T-cell (primary cell): ENCODE measurements at places on chromosomes 5 and 9. TPM values are rescaled to one million over a fixed set of nuclear protein-coding genes. Genes with fewer than 3 reads are reported as not detected.

MAMDC2 gene
- total RNA-seq: not detected

GRCh38 chr9:114613087-114613486 lies 2.0 kb downstream of the TMEM268 start:
- DNase-seq: no peak

SELENOP gene
- total RNA-seq: 3.1 TPM

DNA sequence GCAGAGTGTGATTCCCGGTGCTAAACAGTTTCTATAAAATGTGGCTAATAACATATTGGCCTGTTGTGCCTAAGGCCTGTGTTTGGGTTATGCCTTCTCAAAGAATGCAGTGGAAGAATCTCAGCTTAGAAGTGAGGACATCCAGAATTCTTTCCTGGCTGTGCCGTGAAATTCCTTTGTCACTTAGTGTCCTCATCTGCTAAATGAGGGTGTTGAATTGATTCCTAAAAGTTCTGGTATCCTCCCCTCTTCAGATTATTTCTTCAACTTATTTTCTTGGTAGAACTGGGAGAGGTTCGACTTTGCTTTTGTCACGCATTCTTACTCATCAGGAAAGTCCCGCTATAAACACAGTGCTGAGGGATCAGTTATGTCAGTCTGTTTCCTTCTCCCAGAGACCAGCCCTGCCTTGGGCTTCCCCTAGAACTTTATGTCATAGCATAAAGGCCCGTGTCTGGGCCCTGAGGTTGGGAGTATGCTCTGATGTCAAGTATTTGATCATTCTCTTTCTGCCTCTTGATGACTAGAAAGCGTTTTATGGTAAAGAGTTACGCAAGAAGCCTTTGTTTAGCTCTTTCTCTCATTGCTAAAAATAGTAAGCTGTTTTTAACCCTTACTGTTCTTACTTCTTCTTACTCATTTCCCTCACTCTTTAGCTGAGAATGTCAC lies 29.5 kb downstream of the MTAP start:
- no peak for DNase-seq

OLFM1 gene
- total RNA-seq: not detected

GRCh38 chr9:4433379-4433778 lies 56.9 kb upstream of the SLC1A1 start:
- DNase-seq: no peak

ARSI gene
- not detected for total RNA-seq

GRCh38 chr9:125913551-125913950 lies 166.4 kb downstream of the PBX3 start:
- no peak for DNase-seq

DNA sequence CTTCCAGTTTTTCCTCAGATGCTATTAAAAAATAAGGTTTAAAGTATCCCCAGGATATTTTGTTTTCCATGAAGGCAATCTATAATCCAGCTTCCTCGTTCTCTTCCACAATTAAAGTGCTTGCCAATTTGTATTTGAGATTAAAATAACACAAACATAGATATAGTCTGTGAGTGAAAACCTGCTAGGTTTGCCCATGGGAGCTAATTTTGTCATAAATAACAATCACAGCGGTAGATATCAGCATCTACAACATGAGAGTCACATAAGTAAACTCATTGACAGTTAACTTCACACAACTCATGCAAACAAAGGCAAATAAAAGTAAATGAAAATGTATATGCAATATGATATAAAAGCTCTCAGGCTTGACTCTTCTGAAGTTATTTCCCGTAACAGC lies 29.2 kb upstream of the RASGRF2 start:
- no peak for DNase-seq

DNA sequence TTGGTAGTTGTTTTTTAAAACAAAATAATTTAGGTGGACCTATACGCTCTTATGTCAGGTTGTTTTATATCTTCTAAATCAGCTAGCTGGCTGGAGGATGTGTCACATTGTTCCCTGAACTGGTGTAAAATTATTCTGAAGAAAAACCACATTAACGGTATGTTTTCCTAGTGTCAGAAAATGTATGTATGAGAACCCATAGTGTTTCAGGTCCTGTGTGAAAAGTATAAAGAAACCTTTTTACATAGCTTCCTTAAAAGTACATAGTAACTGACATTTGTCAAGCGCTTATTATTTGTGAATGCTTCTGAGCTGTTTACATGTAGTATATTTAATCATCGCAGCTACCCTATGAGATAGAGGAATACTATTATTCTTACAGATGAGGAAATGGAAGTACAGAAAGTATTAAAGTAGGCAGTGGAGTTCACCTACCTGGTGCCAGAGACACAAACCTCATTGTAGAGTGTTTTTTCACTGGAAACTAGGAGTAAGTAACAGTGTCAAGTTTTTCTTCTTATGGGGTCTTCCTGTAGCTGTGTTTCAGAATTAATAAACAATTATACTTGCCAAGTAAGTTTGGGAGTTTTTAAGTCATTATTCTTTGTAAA lies 10.4 kb upstream of the FAM120AOS start:
- DNase-seq: no peak

DNA sequence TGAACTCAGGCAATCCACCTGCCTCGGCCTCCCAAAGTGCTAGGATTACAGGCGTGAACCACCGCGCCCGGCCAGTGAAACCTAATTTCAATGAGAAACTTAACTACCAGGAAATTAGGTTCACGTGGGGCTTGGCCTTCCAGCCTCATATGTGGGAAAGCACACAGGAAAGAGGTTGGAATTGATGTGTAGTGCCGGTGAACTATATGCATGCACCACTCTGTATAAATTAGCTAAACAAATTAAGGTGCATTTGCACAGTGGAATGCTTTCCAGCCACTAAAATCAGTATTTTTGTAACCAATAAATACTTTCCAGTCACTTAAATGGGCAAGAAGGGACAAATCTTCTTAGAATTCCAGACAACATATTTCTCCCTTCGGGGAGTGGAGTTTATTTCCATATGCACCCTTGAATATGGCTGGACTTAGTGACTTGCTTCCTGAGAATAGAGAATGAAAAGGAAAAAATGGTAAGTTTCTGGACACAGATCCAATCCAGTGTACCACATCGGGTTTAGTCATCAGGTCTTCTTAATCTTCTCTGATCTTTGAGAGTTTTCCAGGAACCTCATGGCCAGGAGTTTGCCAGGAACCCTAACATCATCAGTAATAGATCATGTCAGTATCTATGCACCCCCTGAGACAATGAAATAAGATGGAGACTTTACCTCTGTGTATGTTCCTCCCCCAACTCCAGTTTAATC lies 24.9 kb downstream of the ATOX1 start:
- DNase-seq: no peak

PCDHGC5 gene
- total RNA-seq: not detected

SHOC1 gene
- not detected for total RNA-seq

DNA sequence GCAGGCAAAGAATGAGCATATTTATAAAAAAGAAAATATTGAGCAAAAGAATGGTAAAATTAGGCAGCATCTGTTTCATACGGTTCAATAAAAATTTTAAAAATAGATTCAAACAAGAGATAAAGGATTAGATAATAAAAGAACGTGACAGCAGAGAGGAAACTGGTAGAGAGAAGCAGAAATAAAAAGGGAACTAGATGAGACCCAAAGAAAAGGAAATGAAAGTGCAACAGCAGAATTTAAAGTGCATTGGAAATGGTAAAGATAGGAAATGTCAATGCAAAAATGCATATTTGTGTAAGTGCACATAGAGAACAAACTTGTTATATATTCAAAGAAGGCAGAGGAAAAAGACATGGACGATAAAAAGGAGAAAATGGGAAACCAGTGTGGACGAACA lies 70.2 kb downstream of the SUSD1 start:
- DNase-seq: no peak

- peak; percentile 21 for DNase-seq
Observed at GRCh38 chr9:83622433-83622938, 457 bp upstream of the IDNK start.

CCNO gene
- total RNA-seq: not detected

NR2F1-AS1 gene
- total RNA-seq: not detected

BARHL1 gene
- total RNA-seq: not detected

SH2D3C gene
- 31.6 TPM for total RNA-seq

DNA sequence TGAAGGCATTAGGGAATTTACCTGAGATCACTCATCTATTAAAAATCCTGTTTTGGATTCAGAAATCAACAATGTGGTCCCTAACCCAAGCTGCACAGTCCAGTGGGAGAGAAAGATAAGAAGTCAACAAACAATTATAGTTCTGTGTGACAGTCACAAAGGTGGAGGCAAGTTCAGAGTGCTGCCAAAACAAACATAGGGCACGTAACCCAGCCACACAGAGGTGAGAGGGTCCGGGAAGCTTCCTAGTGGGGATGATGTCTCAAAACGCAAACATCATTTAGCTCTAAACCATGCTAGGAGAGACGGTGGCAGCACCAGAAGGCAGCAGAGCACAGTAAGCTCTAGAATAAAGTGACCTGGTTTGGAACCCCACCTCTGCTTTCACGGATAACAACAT lies 158.9 kb downstream of the MAPKAP1 start:
- no peak for DNase-seq

LECT2 gene
- not detected for total RNA-seq

DNA sequence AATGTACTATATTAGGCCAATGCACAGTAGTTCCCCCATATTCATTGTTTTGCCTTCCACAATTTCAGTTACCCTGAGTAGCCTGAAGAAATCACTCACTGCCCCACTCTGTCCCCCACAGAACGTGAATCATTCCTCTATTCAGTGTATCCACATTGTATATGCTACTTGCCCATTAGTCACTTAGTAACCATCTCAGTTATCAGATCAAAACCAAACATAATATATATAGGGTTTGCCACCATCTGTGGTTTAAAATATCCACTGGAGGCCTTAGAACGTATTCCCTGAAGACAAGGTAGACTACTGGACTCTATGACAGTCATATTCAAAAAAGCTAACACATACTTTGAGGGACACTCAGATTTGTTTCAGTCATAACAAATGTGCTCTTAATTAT lies 465.7 kb upstream of the RGMB start:
- DNase-seq: no peak

- DNase-seq: no peak
Observed at GRCh38 chr5:56112526-56113121, 117.9 kb upstream of the IL6ST start.

FAM151B gene
- not detected for total RNA-seq

PTGR1 gene
- 1.9 TPM for total RNA-seq

- no peak for DNase-seq
Observed at GRCh38 chr9:10032166-10032565, 580.6 kb downstream of the PTPRD start.

- no peak for DNase-seq
Observed at GRCh38 chr9:115712981-115713380, 440.6 kb upstream of the PAPPA start.

CTSV gene
- total RNA-seq: not detected

GRCh38 chr5:176628406-176629228 lies 1.7 kb downstream of the SNCB start:
- DNase-seq: no peak

- DNase-seq: no peak
Observed at GRCh38 chr5:157772127-157772526, 28.6 kb downstream of the LSM11 start.

CAVIN4 gene
- 0.13 TPM for total RNA-seq

SLC34A3 gene
- total RNA-seq: not detected

IFNA13 gene
- total RNA-seq: not detected

DNA sequence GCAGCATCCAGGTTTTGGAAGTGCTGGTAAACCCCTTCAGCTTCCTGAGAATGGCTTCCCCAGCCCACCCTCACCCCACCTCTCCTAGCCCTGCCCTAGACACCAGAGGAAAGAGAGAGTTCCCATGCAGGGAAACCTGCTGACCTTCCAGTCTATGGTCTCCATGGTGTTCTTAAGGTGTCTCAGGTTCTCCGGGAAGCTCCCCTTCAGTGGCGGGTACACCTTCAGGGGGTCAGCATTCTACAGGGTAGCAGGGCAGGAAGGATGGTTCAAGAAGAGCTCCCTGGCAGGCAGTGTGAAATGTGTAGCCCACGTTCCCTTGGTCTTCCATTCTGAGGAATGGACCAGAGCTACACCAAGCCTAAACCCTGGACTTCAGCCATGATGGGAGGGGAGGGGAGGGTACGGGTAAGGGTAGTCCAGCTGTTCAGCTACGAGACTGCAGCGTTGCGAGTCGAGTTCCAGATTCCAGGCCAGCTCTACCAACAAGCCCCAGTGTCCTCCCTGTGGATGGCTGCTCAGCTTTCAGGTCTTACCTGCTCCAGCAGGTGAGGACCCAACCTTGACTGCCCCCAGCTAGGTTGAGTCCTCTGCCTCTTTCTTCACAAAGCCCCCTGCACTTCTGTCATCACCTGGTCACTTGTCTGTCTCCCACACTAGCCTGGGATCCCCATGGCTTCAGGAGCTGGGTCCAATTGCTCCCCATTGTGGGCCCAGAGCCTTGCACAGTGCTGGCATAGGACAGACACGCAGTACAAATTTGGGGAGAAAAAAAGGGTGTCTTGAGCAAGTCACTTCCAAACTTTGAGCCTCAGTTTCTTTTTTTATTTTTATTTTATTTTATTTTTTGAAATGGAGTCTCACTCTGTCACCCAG lies 7.5 kb downstream of the CD74 start:
- no peak for DNase-seq

WHRN gene
- total RNA-seq: 12.5 TPM

DNA sequence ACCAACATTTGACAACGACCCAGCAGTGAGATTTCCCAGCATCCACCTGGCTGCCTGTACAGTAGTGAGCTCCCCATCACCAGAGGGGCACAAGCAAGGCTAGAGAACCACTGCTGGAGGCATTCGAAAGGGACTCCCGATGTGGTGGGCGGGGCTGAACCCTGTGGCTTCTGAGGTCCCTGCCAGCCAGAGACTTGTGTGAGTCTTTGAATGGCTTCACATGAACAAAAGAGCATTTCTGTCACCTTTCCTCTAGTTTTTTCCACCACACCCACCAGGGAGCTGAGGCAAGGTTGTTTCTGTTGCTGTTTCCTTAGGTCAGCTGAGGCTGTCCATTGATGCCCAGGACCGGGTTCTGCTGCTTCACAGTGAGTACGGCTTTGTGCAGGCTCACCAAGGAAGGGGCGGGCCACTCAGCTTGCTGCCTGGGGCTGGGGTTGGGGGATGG lies 15.7 kb downstream of the RGS3 start:
- DNase-seq: peak; percentile 28

DNA sequence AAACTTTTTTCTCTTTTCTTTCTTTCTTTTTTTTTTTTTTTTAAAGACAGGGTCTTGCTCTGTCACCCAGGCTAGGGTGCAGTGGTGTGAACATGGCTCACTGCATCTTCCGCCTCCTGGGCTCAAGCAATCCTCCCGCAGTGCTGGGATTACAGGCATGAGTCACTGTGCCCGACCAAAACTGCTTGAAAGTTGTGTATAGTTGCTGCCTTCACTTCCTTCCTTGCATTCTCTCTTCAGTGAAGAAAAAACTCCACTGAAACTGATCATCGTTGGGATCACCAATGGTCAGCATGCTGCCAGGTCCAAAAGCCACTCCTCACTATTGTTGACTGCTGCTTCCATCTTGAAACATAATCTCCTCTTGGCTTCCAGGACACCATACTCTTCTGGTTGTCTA lies 66.6 kb upstream of the CTNNA1 start:
- DNase-seq: no peak

DNA sequence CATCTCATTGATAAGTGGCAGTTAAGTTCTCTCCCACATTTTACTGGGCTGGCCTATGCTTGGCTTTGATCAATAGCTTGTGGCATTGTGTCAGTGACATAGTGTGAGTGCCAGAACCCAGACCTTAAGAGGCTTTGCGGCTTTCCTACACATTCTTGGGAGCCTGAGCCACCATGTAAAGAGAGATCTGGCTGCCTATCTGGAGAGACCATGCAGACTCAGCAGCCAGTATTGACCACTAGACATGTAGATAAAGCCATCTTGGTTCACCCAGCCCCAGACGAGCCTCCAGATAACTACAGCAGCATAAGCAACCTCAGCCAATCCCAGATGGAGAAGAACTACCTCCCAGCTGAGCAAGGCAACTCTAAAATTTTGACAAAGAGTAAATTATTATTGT lies 28.6 kb downstream of the C9orf153 start:
- DNase-seq: no peak

GRCh38 chr5:133285583-133286021 lies 233.8 kb downstream of the HSPA4 start:
- DNase-seq: no peak
